ENCODE measurements at places on chromosomes 5 and 9. TPM values are rescaled to one million over a fixed set of nuclear protein-coding genes. Genes with fewer than 3 reads are reported as not detected.

Gene NRARP
- 6.4 TPM for polyA plus RNA-seq

Gene ITK
- polyA plus RNA-seq = 2.3 TPM

Gene SYK
- polyA plus RNA-seq = 47.8 TPM

Gene NOL6
- 31.5 TPM for polyA plus RNA-seq
